ENCODE measurements at places on chromosomes 5 and 9.
A peak's percentile ranks its signal among the peaks of the same experiment; 100 is the strongest.

DNA sequence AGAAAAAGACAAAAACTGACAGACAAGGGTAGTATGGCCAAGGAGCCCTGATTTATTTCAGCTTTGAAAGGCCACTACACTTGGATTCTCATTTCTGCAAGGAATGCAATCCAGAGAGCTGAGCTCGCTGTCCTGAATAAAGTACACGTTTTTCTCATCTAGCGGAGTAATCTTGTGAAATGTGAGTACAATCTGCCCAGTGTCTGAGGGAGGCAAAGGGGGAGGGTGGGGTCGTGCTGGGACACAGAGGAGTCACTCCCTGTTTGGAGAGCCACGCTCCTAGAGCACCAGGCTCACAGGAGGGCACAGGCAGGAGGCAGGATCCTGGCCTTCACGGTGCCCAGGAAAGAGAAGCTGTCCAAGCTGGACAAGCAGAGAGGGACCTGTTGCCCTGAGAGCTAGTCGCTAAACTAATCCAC is 51.0 kb upstream of the IFNK start:
- no peak for DNase-seq

GRCh38 chr5:179278119-179278518 is 67.1 kb downstream of the ADAMTS2 start:
- DNase-seq: no peak

DNA sequence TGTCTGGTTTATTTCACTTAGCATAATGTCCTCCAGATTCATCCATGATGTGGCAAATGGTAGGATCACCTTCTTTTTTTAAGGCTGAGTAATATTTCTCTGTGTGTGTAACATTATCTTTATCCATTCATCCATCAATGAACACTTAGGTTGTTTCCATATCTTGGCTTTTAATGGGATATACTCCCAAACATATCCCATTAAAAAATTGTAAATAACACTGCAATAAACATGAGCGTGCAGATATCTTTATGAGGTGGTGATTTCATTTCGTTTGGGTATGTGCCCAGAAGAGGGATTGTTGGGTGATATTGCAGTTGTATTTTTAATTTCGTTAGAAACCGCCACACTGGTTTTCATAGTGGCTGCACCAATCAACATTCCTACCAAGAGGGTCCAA is 36.2 kb upstream of the UGCG start:
- no peak for DNase-seq

DNA sequence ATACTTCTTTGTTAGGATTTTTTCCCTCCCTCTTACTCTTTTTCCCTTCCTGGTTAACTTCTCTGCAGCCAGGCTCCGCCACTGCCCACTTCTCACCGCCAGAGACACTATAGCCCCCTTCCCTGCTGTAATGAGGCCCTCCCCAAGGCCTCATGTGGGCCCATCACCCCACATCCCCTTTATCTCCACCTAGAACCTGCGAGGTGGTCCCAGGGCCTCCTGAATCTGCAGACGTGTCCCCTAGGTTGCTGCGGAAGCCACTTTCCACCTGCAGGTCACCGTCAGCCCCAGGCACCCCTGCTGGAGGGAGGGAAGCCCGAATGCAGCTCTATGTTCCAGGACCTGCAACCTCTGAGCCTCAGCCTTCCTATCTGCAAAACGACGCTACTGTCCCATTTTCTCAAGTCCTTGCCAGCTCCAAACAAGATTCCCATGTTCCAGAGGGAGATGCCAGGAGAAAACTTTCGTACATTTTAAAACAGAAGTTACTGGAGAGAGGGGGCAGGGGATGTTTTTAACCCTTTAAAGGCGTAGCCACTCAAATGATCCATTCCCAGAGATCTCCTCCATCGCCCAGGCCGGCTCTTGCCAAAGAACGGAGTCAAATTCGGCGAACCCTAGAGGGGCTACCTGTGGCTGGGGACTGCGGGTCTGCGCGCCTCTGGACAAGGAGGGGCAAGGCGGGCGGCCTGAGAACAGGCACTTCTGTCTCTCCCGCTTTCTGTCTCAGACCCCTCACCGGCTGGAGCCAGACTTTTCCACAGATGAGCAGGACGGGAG is 929 bp downstream of the SH3PXD2B start:
- DNase-seq: no peak

DNA sequence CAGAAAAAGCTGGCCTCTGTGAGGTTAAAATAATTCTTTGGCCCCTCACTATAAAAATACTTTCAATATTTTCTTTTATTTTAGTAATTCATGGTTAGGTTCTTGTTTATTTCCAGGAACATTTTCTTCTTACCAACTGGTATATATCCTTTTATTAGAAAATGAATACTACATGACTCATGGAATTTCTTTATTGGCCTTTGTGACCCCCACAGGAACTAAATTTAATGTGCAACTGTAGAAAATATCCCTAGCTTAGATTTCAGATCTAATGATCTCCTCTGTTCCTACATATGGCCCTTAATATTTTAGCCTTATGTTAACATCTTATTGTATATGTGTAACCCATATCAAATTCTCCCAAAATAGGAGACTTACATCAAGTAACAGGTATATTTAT is 429.9 kb downstream of the NR2F1-AS1 start:
- DNase-seq: no peak

GRCh38 chr5:39082995-39083394 is 8.8 kb upstream of the RICTOR start:
- no peak for DNase-seq

DNA sequence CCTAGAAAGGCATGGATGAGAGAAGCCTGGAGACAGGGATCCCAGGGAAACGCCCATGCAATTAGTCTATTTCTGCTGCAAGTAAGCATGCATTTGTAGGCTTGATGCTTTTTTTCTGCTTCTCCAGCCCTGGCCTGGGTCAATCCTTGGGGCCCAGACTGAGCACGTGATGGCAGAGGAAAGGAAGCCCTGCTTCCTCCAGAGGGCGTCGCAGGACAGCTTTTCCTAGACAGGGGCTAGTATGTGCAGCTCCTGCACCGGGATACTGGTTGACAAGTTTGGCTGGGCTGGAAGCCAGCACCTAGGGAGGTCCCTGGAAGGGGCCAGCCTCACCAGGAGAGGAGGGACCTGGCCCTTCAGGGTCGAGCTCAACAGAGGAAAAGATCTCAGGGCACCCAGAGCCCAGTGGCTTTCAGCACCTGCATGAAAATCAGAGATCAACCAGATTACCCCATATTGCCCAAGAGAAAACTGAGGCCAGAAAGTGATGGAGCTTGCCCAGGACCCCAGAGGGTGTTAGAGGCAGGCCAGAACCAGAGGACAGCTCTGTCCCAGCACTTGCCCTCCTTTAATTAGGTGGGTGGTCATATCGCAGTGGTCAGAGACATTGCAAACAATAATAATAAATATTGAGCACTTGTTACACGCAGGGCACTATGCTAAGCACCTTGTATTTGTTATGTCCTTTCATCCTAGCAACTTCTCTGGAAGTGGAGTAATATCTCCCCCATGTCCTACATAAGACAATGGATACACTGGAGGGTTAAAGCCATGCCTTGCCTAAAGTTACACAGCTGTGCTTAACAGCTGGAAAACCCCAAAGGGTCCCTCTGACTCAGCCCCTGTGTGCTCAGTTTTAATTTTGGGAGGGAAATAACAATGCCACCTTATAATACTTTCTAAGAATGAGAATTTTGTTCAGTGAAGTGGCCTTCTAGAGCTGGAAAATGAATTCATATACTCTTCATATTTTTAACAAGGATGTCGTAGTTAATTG is 67.1 kb downstream of the KLF4 start:
- DNase-seq: peak; percentile 73

DNA sequence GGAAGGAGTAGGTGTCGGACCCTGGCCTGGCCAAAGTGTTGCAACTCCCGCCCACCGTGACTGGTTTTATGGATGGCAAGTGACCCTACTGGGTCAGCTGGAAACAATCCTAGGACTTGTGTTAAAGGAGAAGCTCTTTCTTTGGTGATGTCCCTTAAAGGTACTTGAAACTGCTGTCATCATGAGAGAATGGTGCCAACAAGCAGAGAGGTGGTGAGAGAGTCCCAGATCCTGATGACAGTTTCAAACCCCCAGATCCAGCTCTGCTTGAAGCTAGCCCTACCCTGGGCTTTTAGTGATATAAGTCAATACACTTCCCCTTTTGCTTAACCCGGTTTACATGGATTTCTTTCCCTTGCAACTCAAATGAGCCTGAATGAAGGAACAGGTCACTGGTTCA is 72.5 kb upstream of the UBTD2 start:
- no peak for DNase-seq

DNA sequence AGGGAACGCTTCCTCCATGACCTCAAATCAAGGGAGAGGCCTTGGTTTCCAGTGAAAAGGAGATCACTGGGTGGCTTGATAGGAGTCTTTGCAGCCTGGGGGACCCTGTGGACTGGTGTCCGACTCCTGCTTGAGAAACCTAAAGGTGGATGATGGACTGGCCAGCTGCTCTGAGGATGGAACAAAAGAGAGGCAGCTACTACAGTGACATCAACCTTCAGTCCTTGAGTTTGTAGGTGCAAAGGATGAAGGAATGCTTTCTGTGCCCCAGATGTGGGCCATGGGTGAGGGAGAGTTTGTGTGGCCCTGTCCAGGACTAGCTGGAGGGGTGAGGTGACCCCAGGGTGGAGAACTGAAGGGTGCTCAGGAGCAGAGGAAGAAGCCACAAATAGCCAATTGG is 114.4 kb upstream of the TBC1D2 start:
- no peak for DNase-seq

DNA sequence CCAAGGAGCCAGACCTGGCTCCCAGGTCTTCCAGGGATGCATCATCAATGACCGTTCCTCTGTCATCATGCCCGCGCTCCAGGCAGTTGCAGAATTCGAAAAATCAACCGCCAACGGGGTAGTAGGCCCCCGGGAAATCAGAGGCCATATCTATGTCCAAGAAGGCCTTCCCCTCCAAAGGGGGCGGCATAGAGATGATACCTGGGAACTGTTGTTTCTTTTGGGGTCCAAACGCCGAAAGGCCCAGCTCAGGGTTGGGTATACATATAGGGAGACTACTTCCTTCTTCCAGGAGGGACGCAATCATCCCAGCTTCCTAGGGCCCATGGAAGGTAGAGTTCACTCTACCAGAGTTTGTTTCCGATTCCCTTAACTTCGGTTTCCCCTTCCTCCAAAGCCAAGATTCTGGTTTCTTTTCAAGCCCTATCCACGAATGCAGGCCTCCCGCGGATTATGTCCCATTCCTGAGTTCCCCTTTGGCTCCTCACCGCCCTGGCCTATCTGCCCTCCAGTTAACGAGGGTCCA is 754 bp downstream of the DCAF12 start:
- no peak for DNase-seq

DNA sequence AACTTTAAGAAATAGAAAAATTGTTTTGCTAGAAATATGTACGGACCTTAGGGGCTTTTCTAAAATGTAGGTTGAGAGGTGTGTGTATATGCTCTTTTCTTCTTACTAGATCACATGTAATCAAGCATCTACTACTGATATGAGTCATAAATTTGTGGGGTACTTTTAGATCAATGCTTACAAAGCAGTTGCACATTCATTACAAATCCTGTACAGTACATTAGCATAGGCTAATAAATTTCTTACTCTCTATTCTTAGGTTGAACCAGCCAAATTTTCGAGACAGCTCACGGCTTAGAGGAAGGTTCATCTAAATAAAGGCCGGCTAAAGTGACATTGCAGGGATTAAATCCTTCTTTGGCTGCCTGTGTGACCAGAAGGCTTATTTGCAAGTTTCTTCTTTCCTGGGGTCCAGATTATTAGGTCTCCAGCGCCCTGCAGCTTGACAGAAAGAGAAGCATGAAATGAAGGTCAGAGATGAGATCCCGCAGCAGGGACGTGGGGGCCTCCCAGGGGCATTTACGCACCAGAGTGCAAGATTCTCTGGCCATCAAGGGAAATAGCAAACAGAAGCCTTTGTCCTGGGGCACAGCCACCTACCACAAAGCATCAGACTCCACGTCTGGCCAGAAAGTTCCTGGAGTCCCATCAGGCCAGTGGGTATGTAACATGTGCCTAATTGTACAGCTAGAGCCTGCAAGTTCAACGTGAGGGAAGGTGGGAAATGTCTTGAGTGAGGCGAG is 53.0 kb downstream of the NIM1K start:
- no peak for DNase-seq

GRCh38 chr5:24068524-24068923 is 561.1 kb downstream of the PRDM9 start:
- DNase-seq: no peak

DNA sequence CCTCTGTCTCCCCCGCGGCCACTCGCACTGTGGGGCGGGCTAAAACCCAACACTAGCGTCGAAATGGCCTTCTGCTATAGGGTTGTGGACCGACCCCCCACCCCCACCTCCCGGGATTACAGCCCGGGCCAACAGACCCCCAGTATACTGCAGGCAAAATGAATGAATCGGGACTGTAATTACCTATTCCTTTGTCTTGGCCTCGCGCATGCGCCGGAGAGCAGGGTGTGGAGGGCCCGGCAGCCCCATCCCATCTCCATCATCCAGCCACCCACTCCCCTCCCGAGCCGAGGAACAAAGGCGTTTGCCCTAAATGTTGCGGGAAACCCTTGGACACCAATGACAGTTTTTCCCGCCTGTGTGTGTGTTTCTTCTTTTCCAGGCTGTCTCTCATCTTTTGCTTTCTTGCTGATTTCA is 1.6 kb downstream of the BASP1 start:
- peak; percentile 82 for DNase-seq

DNA sequence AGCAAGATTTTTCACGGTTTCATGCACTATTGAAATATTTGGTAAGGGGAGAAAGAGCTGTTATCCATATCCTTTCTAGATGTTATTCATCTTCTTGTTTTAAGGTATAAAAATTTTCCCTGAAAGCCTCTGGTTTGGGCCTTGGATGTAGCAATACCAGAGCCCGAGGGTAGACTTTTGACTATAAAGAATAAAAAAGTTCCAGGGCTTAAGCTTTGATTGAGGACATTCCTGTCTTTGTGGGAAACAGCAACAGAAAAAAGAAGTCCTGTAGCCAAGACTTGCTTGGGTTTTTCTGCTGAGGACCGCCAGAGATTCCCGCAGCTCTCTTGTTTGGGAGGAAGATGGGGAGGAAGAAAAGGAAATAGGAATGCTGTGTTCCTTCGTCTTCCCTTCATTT is 440.0 kb upstream of the WWC1 start:
- DNase-seq: no peak

DNA sequence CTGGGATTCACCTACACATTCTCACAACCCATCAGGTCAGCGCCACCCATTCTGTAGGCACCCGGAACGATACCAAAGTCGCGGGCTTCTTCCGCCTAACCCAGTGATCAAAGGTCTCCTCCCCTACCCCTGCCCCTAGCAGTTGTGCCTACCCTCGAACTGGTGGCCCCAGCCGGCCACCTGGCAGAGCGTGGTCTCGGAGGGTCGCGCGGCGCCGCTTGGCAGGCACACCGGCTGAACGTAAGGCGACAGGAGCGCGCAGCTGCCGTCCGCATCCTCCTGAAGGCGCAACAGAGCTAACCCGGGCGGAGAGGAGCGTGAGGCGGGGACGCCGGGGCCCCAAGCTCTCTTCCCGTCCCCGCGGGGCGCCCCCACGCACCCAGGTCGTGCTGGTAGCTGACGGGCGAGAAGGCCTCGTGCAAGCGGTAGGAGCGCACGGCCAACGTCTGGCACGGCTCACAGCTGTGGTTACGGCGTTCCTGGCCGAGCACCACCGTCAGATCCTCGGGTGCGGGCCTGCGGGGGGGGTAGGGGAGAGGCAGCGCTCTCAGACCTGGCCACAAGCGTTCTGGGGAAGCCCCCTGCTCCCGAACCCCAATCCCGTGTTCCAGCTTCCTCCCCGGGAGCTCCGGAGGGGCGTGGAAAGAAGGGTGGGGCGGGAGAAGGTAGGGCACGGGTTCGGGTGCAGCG is 2.8 kb upstream of the PFN3 start:
- peak; percentile 57 for DNase-seq
